HT-29 (cell line): ENCODE measurements at places on chromosomes 4 and X. TPM values are rescaled to one million over a fixed set of nuclear protein-coding genes. Genes with fewer than 3 reads are reported as not detected.
A peak's percentile ranks its signal among the peaks of the same experiment; 100 is the strongest.

NAA11 gene
- not detected in 2 replicates for total RNA-seq

NCAPG gene
- 20.7 and 25.2 TPM in 2 replicates for total RNA-seq

NSG1 gene
- total RNA-seq, result not detected in 2 replicates

GALNT7 gene
- total RNA-seq, result 14.4 and 15.4 TPM in 2 replicates

SAT1 gene
- total RNA-seq, result 70.2 and 80.5 TPM in 2 replicates

TLR2 gene
- not detected in 2 replicates for total RNA-seq

MAGEB16 gene
- not detected in 2 replicates for total RNA-seq

DNA sequence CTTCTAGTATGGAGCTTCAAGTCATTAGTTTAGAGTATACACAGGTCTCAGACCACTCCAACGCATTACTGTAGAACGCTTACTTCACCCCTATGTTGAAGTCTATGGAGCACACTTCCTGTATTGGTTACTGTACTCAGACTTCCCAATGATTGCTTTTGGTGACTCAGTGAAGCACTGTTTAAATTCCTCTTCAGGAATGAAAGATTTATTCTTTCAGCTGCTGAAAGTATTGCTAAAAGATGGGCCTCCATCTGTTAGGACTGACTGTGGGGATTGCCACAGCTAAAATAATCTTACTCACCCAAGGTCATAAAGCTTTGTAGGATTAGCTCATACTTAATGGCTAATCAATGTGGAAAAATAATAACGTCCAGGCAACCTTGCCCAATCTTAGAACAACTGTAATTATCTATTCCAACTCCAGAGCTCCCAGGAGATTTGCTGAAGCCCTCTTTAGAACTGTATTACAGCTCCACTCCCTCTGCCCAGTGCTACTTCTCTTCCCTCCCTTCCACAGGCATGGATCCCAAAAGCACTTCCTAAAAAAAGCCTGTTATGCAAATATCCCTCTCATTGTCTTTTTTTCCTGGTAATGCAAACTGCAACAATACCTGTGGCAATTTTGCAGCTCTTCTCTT is 281.9 kb upstream of the HS3ST1 start:
- DNase-seq, result no peak

GRCh38 chrX:17767734-17768133 is 30.4 kb downstream of the SCML1 start:
- no peak for DNase-seq

- no peak for DNase-seq
These were observed 181.9 kb downstream of the SOWAHB start for GRCh38 chr4:76716020-76716419.

GRCh38 chrX:25278341-25278740 is 262.6 kb upstream of the ARX start:
- DNase-seq, result no peak

DNA sequence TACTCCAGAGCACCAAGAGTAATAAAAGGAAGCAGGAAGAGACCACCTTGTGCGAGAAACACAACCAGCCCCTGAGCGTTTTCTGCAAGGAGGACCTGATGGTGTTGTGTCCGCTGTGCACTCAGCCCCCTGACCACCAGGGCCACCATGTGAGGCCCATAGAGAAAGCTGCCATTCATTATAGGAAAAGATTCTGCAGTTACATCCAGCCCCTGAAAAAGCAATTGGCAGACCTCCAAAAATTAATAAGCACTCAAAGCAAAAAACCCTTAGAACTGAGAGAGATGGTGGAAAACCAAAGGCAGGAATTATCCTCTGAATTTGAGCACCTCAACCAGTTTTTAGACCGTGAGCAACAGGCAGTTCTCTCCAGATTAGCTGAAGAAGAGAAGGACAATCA is 5.7 kb downstream of the TRIM75 start:
- DNase-seq, result no peak

GRCh38 chr4:16140879-16141249 is 57.0 kb upstream of the PROM1 start:
- peak; percentile 99 for DNase-seq

DNA sequence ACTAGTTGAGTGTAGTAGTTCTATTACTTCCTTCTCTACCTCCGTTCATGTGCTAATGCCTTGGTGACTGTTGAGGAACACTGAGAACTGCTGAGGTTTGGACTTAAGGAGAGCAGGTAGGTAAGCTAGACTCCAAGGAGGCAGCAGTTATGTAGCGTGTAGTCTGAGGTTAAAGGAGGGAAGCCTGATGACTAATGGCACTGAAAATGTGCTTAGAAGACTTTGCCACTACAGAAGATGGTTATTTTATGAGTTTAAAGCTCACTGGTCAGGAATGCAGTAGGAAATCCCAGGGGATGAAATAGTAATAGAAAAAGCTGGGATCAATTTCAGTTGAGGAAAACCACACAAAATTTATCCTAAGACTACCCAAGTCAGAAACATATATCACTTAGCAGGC is 1077.3 kb downstream of the RAPGEF2 start:
- DNase-seq, result peak; percentile 14

- DNase-seq, result peak; percentile 89
These were observed 11.4 kb downstream of the FTSJ1 start for GRCh38 chrX:48487362-48487798.

- DNase-seq, result no peak
These were observed 393.4 kb upstream of the NDST3 start for GRCh38 chr4:117640836-117641235.

- DNase-seq, result no peak
These were observed 476.4 kb upstream of the HS3ST1 start for GRCh38 chr4:11904846-11905739.

DNA sequence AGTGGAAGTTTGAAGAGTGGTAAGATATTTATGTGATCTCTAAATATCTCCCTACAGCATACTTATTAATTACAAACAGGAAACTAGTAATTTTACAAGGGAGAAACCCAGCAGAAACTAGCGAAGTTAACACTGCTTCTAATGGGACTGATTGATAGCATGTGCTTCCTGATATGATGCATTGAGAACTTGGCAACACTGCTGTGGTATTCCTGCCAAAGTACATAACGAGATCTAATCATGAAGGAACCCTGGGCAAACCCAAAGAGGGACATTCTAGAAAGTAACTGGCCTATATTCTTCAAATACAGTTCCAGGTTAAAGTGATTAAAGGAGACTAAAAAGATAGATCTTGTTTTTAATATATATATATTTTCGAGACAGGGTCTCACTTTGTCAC is 4.6 kb upstream of the GPR34 start:
- DNase-seq, result no peak

- no peak for DNase-seq
These were observed 33.4 kb upstream of the KCNE5 start for GRCh38 chrX:109658391-109658790.

DNA sequence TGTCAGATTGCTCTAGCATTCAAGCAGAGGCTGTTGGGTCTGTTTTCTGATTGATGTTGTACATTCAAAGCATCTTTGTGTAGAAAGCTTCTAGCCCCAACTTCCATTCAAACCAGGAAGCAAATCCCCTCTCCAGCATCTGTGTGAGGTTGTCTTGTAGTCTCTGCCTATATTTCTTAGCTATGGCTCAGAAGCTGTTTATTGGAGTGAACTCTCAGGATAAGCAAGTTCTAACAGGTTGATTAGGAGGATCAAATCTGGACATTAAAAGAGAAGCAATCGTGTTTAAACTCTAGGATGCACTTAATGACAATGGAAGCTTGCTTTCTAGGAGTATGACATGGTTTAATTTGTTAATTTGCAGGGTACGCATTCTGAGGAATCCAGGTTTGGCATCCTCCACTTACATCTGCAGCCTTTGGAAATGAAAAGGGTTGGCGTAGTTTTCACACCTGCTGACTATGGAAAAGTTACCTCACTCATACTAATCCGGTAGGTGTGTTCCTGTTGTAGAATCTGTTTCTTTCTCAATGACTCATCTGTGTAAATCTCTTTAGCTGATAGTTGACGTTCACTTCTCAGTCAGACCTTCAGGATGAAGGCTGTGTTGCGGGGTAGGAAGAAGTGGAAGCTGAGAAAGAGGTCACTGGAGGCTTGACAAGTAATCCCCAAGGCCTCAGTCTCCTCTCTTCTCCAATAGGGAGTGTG is 88.0 kb upstream of the TLR2 start:
- no peak for DNase-seq

- DNase-seq, result no peak
These were observed 233.6 kb upstream of the DIPK2B start for GRCh38 chrX:45434231-45434630.

DNA sequence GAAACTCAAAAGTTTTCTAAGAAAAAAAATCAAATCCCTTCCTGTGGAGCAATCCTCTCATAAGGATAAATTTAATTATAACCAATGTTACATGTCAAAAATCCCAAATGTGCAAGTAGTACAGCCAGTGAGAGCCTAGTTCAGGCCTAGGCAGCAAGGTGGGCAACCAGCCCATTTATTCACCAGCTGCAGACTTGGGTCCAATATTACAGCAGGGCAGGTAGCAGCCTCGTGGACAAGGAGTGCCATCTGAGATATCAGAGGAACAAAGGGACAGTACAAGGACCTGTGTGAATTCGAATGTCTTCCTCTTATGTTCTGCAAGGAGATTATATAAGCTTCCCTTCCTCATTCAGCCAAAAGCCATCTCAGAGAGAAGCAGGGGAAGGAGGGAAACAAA is 6.6 kb downstream of the HELQ start:
- no peak for DNase-seq

DNA sequence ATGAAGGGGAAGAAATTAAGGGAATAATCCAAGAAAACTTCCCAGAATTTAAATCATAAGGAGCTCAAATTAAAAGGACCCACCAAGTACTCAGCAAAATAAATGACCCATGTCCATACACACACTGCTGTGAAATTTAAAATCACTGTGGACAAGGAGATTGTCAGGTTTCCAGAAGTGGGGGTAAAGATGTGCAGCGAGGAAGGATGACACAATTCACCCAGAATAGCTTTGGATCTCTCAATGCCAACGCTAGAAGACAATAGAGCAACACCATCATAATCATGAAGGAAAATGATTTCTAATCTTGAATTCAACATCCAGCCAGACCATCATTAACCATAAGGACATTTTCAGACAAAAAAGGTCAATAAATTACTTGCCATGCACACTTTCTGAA is 65.7 kb downstream of the CASK start:
- DNase-seq, result no peak

GRCh38 chr4:36269101-36269500 is 12.3 kb upstream of the DTHD1 start:
- DNase-seq, result no peak

- DNase-seq, result no peak
These were observed 19.4 kb downstream of the NKX6-1 start for GRCh38 chr4:84479663-84480062.

DNA sequence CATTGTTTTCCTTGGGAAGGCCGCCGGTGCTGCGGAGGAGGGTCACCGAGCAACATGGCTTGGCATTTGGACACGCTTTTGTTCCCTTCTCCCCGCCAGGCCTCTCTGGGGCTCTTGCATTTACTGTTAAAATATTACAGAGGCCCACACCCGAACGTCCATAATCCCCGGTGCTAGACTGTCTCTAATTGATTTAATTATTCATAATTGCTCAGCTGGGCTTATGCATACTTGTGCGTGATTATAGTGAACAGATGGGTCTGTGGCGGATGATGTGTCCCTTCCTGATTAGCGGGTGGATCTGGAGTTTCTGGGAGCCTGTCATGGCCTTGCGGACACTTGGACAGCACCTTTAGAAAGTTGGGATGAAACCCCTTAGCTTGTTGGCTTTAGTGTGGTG is 100.2 kb upstream of the MSX1 start:
- DNase-seq, result no peak

DNA sequence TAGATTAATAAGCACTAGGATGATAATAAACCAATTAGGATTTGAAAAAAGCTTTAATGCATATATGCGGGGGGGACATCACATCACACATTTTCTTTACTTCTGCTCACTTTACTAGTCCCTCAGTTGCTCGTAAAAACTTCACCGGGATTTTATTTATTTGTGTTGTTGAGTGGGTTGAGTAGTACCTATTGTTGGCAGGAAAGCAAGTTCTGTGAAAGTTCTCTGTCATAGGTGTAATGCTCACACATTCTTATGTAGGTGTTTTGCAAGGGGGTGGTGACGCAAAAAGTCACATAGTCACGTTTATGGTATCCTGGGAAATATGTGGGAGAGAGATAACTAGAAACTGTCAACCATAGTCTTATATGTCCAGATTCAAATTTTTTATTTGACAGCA is 65.3 kb downstream of the PDLIM5 start:
- DNase-seq, result peak; percentile 64

GRCh38 chr4:56739066-56739777 is 58.1 kb upstream of the HOPX start:
- DNase-seq, result no peak
